ENCODE measurements at places on chromosomes 16 and 17.
A peak's percentile ranks its signal among the peaks of the same experiment; 100 is the strongest.

DNA sequence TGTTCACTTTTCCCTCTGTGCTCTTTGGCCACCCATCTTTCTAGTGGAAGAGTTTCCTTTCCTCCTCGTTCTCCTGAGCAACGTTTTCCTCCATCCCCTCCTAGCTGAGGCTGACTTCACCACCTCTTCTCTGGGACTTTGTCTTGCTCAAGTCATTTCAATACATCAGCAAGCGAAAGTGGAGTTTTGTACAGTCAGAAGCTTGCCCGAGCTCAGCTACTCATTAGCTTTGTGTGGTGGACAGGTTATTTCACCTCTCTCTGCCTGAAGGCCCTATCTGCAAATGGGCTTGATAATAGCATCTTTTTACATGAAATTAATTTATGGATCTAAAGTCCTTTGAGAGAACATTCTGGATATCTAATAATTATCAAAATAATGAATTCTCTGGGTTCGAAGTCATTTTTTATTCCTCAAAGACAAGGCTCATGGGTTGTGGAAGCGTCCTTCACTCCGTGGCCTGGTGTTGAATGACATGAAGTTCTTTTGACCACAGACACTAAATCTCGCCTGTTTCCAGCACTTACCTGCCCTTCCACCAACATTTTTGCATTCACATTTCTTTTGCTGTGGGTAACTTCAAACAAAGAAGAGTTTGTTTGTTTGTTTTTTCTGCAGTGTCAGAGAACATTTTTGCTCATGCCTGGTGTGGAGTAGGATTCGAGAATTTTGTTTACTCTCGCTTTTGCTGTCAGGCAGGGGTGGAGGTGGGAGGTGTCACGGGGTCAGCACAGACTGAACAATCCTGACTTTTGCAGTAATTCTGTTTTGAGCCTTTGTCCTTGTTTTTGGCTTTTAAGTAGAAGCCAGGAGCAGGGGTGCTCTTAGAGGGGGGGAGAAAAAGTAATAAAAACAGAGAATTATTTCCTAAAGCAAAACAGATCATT is 155.0 kb upstream of the CACNG5 start:
- DNase-seq, result no peak

DNA sequence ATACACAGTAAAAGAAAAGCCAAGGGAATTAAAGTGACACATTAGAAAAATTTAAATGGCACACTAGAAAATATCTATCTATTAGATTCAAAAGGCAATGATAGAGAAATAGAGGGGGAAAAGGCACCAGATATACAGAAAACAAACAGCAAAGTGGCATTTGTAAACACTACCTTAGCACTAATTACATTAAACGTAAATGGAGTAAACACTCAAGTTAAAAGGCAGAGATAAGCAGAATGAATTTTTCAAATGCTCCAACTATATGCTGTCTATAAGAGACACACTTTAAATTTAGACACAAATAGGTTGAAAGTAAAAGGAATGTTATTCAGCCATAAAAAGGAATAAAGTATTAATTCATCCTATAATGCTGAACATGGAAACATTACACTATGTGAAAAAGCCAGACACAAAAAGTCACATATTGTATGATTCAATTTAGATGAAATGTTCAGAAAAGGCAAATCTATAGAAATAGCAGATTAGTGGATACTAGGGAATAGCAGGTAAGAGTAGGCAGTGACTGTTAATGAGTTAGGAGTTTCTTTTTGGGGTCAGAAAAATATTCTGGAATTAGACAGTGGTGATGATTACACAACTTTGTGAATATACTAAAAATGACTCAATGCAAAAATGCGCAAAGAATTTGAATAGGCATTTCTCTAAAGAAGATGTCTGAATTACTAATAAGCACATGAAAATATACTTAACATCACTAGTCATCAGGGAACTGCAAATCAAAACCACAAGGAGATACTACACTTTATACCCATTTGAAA is 92.4 kb downstream of the BRIP1 start:
- DNase-seq, result no peak

GRCh38 chr16:56244612-56245011 is 53.3 kb downstream of the GNAO1 start:
- no peak for DNase-seq

GRCh38 chr16:27369806-27370205 is 32.2 kb upstream of the IL21R start:
- no peak for DNase-seq

DNA sequence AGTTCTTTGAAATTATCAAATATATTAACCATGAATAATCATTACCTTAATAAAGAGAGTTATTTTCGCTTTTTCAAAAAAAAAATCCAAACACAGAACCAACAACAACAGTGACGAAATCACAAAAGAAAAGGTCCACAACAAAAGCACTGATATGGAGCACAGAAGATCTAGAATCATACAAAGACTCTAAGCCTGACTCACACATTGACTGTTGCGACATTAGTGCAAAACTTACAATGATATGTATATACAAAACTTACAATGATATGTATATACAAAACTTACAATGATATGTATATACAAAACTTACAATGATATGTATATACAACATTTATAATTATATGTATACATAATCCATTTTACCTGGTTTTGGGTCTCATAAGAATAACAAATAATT is 117.7 kb downstream of the USP22 start:
- DNase-seq, result no peak

DNA sequence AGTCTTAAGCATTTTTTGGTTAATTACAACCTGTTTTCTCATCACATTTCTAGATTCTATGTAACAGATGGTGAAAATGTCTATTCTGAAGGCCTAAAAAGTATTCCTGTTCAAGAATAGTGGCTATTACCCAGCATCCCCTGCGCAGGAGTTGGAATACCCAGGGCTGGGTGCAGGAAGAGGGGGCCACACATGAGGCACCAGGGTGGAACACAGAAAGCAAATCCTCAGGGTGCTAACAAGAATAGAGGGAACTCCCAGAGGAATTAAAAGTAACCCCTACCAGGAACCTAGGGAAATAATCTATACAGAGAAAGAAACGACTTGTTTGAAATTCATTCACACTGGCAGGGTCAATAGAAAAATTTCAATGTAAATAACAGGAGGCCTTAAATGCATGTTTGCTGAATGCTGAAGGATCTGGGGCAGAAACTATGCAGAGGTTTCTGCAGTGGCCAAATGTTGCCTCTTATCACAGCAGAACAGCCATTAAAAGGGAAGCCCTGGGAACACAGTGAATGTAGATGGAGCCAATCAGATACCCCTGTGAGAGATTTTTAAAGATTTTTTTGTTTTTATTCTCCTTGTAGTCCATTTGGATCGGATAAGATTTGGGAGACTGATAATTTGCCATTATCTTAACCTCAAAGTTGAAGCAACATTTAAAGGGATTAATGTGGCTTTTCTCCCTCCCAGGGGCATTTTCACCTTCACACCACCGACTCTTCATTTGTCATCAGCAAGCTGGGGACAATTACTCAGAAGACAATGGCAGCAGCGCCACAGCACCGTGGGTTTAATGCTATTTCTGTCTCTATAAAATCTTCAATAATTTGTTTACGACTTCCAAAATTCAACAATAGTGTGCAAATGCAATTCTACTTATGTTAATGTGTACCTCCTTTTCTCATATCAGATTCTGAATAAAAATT is 196.0 kb upstream of the PSMD7 start:
- DNase-seq, result no peak

DNA sequence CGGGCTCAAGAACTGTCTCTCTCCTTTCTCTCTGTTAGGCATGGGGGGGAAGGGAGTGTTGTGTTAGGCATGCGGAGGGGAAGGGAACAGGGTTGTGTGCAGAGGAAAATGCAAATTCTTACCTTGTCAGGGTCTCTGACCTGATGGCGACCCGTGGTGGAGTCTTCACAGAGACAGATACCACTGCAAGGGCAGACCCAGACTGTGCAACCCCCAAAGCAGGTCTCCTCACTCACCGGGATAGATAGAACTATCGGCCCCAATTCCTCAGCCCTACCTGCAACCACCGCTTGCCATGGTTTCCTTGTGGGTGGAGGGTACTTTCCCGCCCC is 9.6 kb upstream of the MPP2 start:
- no peak for DNase-seq

DNA sequence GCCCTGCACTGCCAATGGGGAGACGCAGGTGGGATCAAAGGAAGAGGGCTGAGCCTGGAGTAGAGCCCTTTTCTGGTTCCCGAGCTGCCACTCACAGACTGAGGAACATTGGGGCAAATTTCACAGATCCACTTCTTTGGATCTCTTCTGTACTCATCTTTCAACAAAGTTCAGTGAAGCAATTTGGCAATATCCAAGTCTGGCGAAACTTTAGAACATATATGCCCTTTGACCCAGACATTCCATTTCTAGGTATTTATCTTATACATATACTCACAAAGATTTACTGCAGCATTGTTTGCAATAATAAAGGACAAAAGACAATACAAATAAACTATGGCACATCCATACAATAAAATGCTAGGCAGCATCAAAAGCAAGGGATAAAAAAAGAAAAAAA is 4.9 kb downstream of the ZDHHC1 start:
- no peak for DNase-seq

GRCh38 chr16:29854520-29855100 is 8.4 kb downstream of the CDIPT start:
- DNase-seq, result no peak

- DNase-seq, result peak; percentile 30
These were observed 50.7 kb upstream of the RPL38 start for GRCh38 chr17:74152591-74153455.

GRCh38 chr17:4815043-4815675 is 8.2 kb downstream of the PLD2 start:
- no peak for DNase-seq

- DNase-seq, result no peak
These were observed 6.8 kb downstream of the PIEZO1 start for GRCh38 chr16:88778271-88778525.

DNA sequence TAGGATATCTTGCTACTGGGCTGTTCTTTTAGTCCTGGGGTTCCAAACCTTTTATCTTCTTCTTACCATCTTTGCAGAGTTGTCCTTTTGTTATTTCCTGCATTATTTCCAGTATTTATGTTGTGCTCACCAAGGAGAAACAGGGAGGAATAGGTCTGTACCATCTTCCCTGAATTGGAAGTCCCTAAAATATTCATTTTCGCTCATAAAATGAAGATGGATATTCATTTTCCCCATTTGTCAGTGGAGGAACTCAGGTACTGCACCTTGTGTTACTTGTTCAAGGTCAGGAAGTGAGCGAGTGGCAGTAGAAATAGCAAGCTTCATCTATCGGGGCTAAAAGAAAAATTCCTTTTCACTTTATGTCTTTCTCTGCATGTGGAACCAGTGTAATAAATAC is 989.7 kb downstream of the CDH11 start:
- DNase-seq, result no peak

DNA sequence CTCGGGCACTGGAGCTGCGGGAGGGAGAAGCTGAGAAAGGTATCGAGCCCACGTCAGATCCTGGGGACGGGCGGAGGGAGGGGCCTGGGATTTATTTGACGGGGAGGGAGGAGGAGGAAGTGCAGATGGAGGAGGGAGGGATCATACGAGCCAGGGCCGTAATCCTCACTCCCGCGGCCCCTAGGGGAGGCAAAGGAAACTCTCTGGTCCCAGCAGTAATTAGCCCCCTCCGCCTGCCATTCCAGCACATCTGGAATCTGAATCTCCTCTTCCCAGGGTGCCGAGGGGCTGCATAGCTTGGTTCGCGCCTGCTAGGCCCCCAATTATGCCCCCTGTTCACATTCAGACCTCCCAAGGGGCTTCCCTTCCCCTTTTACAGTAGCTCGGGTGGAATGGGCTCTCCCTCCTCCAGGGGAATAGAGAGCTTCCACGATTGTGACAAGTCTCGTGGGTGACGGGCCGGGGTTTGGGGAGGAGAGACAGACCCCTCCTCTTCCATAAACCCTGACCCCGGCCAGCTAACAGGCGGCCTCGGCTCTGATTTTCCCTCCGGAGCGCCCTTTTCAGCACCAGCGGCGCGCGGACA is at the start of gene SEZ6L2:
Gene SEZ6L2 (minus strand): TSS at position 35 of the 586 bp plus-strand sequence. CDS start 531 bp downstream, outside the sequence.
- DNase-seq, result peak; percentile 91

DNA sequence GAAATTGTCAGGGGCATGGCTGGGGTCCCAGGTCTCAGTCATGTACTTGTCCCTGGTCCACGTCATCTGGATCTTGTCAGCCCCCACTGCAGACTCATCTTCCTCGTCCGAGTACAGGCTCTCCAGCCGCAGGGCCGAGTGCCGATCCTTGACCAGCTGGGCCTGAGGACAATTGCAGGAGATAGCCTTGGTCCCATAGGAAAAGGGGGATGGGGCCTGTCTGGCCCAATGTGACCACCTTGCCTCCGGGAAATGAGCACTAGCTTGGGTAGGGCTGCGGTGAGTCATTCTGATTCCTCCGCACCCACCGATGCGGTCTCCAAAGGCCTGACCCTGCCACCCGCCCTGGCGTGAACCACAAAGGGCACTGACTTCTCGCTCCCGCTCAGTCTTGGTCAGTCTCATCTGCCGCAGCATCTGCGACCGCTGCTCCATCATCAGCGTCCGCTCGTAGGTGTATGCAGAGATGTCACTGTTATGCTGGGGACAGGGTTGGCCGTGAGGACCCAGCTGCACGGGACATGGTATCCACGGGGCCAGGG is 1.5 kb upstream of the LCAT start:
- no peak for DNase-seq

- DNase-seq, result no peak
These were observed 80.2 kb upstream of the ASIC2 start for GRCh38 chr17:33373273-33373672.

DNA sequence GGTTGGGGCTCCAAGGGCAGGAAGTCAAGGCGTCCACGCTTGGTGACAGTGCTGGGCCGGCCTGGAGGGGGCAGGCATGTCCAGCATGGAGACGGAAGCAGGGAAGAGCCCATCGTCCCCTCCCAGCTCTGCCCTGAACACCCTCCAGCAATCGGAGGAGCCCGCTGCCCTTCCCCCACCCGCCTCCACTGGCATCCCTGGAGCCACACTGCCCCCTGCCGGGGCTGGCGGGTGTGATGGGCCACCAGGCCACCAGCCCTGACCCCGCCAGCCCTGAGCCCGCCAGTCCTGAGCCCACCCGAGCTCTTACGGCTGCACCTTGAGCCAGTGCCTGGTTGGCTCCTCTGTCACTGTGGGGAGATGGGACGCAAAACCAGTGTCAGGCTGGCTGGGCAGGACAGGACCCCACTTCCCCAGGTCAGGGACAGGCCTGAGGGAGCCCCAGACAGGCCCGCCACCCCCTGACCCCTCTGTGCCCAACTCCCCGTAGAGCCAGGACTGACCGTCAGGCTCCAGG is 4.1 kb upstream of the CDH15 start:
- no peak for DNase-seq

DNA sequence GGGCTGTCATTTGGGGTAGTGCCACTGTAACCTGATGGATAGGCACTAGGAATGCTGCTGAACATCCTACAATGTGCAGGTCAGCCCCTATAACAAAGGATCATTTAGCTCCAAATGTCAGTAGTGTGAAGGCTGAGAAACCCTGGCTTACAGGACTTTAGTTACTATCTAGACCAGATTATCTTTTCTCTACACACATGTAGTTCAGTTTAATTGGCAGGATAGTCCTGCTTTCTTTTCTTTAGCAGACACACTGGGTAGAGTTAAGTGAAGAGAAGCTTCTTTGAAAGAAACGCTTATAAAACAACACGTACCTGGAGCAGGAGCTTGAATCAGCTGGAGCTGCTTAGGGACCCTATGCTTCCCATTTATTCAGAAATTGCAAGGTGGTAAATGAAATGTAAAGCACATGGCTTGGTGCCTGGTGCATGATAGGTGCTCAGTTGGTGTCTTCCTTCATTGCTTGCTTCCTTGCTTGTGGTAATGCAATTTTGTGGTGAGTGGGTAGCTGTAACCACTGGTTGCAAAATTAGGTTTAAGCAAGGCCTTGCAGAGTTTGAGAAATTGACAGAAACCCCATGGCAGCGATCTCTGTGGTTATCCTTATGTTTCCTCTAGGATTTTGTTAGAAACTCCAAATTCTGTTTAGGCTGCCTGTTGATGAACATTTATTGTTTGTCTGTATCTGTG is 9.4 kb downstream of the METTL9 start:
- no peak for DNase-seq

GRCh38 chr16:66984892-66985311 is 3.5 kb upstream of the CES4A start:
- DNase-seq, result no peak
